Esophagus squamous epithelium (tissue), 5 donors: ENCODE measurements at places on chromosomes 1 and 21.

DNA sequence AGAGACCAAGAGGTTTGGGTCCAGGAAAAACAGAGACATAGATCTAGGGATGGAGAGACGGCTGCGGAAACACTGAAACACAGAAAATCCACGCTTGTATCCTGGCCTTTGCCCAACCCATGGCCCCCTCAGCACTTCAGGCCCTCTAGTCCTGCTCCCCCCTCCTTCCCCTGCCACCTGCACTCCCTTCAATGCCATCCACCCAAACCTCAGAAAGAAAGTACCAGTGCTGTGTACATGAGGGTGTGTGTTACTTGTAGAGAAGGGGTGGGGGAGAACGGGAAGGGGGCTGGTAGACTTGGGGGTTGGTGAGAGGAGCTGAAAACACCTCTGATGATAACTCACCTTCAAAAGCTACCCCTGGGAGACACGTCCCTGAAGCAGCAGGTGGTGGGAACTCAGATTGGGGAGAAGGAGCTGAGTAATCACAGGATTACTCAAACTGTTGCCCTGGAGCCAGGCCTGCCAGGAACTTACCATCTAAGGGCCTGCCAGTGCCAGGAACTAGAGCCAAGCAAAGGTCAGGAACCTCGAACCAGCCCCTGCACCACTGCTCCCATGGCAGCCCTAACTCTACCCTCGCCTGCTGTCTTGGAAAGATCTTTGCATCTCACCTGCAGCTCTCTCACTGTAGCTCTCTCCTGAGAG is 11.5 kb downstream of the RORC start:
- no peak for DNase-seq

DNA sequence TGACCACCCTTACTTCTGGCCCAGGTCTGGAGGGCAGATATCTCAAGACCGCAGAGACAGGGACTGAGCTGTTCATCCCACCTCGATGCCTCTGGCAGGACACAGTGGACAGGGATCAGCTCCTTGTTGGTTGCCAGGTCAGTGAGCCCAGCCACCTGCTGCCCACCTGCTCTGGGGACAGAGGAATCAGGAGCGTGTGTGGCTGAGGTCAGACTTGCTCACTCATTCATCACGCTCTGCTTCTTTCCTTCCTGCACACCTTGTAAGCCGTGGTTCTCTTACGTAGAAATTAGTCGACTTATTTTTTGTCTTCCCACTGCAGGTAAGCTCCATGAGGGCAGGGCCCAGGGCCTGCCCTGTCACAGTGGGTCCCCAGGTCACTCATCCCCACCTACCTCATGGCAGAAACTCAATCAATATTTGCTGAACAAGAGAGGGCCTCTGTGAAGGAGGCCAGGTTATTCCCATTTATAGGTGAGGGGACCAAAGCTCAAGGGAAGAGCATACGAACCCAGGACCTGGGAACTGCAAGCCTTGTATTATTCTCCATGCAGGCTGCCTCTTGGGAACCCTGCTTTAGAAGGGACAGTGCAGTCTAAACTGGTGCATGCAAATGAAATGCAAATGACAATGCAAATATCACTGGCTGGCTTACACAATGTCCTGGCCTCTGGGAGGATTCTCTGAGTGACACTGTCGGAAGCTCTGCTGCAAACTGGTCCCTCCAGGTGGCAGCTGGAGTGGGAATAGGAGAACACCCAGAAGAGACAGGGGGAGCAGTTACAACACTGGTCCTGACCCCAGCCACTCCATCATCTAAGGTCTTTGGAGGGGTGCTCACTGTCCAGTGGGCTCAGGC is 58.4 kb upstream of the PAX7 start:
- no peak for DNase-seq

DNA sequence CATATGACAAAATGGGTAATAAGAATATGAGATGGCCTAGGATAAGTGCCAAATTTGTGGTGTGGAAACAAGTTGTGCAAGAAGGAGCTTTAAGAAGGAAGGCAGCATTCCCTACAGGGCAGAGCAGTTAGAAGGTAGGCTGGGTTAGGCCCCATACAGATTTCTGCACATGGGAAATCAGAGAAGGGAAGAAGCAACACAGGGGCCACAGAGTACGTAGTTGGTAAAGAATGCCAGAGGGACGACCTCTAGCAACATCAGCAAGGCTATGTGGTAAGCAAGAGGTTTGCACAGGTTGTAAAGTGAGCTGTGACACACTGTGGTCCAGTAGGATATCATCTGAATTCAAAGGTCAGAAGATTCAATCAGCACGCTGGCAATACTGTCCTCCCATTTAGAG is 765.6 kb upstream of the B3GALT2 start:
- no peak for DNase-seq

GRCh38 chr1:34876406-34876805 is 16.9 kb upstream of the SMIM12 start:
- DNase-seq: no peak

GRCh38 chr1:14606632-14607031 is 8.1 kb downstream of the KAZN start:
- no peak for DNase-seq

DNA sequence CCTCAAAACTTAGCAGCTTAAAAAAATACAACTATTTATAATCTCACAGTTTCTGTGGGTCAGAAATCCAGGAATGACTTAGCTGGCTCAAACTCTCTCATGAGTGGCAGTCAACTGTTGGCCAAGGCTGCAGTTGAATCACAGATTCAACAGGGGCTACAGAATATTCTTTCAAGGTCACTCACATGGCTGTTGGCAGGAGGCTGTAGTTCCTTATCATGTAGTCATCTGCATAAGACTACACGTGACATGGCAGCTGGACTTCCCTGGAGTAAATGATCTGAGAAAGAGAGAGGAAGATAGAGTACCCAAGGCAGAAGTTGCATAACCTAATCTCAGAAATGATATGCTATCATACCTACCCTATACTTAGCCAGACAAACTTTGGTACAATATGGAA is 75.2 kb upstream of the TSPAN2 start:
- DNase-seq: no peak
